ENCODE measurements at places on chromosomes 6 and 20.

DNA sequence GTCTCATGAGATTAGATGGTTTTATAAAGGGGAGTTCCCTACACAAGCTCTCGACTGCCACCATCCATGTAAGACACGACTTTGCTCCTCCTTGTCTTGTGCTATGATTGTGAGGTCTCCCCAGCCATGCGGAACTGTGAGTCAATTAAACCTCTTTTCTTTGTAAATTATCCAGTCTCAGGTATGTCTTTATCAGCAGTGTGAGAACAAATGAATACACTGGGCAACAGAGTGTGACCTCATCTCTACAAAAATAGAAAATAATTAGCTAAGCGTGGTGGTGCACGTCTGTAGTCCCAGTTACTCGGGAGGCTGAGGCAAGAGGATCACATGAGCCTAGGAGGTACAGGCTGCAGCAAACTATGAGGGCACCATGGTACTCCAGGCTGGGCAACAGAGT lies 51.3 kb downstream of the MDN1 start:
- DNase-seq = no peak

DNA sequence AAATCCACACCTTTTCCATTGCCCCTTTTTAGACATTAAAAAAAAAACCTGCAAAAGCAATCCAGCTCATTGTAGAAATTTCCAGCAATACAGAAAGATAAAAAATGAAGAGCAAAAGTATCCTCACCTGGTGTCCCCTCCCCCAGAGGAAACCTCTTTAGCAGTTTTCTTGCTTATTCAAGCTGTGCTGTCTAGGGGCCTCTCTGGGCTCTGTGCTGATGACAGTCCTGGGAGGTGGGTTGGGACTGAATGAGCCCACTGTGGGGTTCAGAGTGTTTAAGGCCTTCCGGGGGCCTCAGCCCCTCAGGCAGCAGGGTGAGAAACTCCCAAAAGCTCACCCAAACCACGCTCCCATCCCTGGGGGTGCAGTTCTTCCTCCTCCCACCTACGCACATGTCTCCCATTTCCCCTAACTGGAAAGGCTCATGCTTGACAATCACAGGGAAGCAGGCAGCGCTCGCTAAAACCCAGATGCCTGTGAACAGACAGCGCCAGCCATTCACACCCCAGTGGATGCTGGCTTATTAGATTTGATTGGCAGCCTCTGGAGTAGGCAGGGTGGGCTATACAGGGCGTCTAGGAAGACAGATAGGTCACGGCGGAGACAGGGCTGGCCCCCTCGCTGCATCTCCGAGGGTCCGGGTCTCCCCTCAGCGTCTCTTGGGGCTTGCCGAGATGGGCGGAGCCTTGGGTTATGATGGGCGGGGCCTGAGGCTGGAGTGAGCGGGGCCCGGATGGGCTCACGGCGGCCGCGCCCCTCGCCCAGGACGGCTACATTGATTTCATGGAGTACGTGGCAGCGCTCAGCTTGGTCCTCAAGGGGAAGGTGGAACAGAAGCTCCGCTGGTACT lies 4.6 kb downstream of the GUCA1A start:
- DNase-seq = no peak

- DNase-seq = peak; percentile 44
Measured at GRCh38 chr6:143325379-143326140, 124.9 kb downstream of the ADAT2 start.

DNA sequence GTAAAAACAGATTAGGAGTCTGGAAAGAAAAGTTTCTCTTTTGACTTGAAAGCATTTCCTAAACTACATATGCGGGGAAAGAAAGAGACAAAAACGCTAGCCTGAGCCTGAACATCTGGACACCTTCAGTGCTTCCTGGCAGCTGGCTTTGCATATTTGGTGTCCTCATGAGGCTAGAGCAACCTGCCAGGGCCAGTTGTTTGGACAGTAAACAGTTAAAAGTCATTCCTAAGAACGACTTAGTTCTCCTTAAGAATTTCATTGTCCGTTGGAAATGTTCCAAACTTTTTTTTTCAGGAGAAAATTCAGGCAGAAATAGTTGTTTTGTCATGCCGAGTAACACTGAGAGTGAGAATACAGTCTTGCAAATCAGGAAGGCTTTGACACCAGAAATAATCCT lies 199.8 kb downstream of the SMOC2 start:
- no peak for DNase-seq

DNA sequence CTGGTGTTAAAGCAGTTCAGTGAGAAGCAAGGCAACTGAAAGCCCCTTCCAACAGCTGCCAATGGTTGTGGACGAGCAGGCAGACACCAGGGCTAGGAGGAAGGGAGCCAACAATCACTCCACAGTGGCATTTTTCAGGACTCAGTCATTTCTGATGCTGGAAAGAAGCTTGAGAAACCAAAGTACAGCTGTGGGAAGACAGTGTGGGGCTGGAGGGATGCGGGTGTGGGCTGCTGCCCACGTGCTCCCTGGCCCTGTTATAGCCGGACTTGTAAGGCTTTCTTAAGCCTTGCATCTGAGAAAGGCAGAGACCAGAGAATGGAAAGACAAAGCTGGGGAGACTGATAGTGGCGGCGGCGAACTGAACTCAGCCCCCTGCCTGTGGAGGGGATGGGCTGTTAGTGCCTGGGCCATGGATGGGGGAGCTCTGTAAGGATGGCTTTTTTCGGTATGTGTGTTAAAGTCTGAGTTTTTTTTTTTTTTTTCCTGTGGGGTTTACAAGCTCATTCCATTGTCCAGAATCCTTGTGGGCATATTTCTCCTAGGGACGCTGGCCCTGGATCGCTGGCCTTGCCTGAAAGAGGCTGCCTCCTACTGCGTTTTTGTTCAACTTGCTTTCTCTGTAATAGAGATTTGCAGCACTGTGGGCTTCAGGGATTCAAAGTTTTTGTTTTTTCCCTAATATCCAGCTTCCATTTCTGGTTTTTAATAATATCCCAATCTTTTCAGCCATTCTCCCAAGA lies 91.7 kb downstream of the GJA10 start:
- peak; percentile 36 for DNase-seq
